ENCODE measurements at places on chromosomes 12 and 14. TPM values are rescaled to one million over a fixed set of nuclear protein-coding genes. Genes with fewer than 3 reads are reported as not detected.

The KRT71 gene
- total RNA-seq, result not detected

The FGD4 gene
- total RNA-seq, result 16.8 TPM

The DIO2 gene
- total RNA-seq, result 0.83 TPM

The LRRIQ1 gene
- total RNA-seq, result not detected

The PGF gene
- 13.2 TPM for total RNA-seq

The SLC15A5 gene
- total RNA-seq, result not detected

The FLRT2 gene
- 9.1 TPM for total RNA-seq

The KRT6B gene
- total RNA-seq, result not detected

The KIF26A gene
- 1.3 TPM for total RNA-seq

The OR4E2 gene
- total RNA-seq, result not detected

The ASCL1 gene
- total RNA-seq, result under 0.01 TPM

The RASAL1 gene
- not detected for total RNA-seq

The CHGA gene
- 0.99 TPM for total RNA-seq

The CLEC2B gene
- total RNA-seq, result 16.9 TPM

The CIDEB gene
- total RNA-seq, result 4.7 TPM

The PCED1B gene
- total RNA-seq, result 8.8 TPM

The LRTM2 gene
- total RNA-seq, result not detected

The GABARAPL1 gene
- total RNA-seq, result 122 TPM

The CMA1 gene
- total RNA-seq, result 1.2 TPM

The RBP5 gene
- total RNA-seq, result not detected

The IL25 gene
- total RNA-seq, result not detected

The AQP6 gene
- total RNA-seq, result 0.49 TPM

The KRT83 gene
- total RNA-seq, result not detected

The METTL1 gene
- total RNA-seq, result 5.5 TPM

The SIX1 gene
- total RNA-seq, result not detected

The ZNF219 gene
- 48.2 TPM for total RNA-seq

The P2RX7 gene
- total RNA-seq, result 8.0 TPM

The SYCP3 gene
- not detected for total RNA-seq

The PABPN1 gene
- 39.2 TPM for total RNA-seq

The SOX5 gene
- total RNA-seq, result 16.3 TPM

The CMTM5 gene
- total RNA-seq, result 4.6 TPM

The TAS2R9 gene
- not detected for total RNA-seq

The ERBB3 gene
- 21.4 TPM for total RNA-seq

The ADAM20 gene
- total RNA-seq, result 2.8 TPM

The CMKLR1 gene
- total RNA-seq, result 10.9 TPM

The PSME2 gene
- total RNA-seq, result 29.9 TPM

The RNF212B gene
- total RNA-seq, result not detected

The B3GNT4 gene
- 0.55 TPM for total RNA-seq

The FOXN4 gene
- 0.41 TPM for total RNA-seq

The MYF6 gene
- total RNA-seq, result not detected

The SUPT16H gene
- 62.0 TPM for total RNA-seq

The KRT82 gene
- total RNA-seq, result not detected

The NOP9 gene
- total RNA-seq, result 15.2 TPM

The NRXN3 gene
- total RNA-seq, result 46.3 TPM

The LTBP2 gene
- 18.2 TPM for total RNA-seq

The SELPLG gene
- 6.7 TPM for total RNA-seq
